A549 treated with Hydrocortisone at 1 μM for 4 hours (cell line): ENCODE measurements at places on chromosomes 5 and 9. TPM values are rescaled to one million over a fixed set of nuclear protein-coding genes. Genes with fewer than 3 reads are reported as not detected.

Gene IL6ST
- total RNA-seq = 36.6 to 101 TPM (median 65.3 TPM) in 5 replicates

Gene SPINK6
- total RNA-seq = 0.37 to 0.73 TPM (median 0.45 TPM) in 5 replicates

Gene SMIM32
- total RNA-seq = not detected in 5 replicates

Gene KCNN2
- 0.06 to 0.16 TPM (median 0.07 TPM) in 4 of 5 replicates, not detected in the other for total RNA-seq

Gene IRX2
- 1.4 to 2.1 TPM (median 1.7 TPM) in 5 replicates for total RNA-seq
